ENCODE measurements at places on chromosomes 13 and 19.

DNA sequence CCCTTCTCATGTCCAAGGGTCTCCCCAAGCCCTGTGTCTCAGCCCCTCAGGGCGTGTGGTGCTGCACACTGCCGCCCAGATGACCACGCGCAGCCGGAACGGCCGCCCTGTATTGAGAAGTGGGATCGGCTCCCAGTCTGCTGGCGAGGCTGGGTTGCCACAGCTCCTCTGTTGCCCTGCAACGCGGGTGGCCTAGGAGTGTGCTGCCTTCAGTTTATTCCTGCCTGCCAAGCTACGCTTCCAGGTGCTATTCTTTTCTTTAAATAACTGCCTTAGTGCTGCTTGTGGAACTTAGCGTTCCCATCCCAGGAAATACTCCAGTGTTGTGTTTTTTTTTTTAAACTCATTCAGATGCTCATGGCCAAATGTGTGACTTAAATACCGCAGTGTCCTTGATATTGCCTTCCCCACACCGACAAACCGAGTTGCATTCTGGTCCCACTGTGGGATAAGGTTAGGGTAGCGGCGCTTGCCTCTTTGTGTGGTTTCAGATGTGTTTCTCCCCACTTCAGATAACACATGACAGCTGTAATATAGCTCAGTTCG is 16.6 kb downstream of the ACTN4 start:
- peak; percentile 62 for DNase-seq

DNA sequence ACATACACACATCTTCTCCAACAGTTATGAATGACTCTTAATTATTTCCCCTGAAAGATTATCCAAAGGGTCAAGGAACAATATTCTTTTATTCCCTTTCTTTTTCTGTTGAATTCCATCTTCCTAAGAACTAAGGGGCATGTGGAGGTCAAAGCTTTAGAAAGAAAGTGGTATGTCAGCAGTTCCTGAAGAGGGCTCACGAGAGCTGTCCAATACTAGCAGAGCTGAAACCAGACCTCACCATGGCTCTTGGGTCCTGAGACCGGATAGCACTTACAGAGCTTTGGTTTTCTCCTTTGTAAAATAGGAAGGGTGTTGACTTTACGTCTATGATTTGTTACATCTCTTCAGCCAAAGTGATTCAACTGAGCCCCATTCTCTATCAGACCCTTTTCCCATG is 109.8 kb upstream of the FREM2 start:
- no peak for DNase-seq

DNA sequence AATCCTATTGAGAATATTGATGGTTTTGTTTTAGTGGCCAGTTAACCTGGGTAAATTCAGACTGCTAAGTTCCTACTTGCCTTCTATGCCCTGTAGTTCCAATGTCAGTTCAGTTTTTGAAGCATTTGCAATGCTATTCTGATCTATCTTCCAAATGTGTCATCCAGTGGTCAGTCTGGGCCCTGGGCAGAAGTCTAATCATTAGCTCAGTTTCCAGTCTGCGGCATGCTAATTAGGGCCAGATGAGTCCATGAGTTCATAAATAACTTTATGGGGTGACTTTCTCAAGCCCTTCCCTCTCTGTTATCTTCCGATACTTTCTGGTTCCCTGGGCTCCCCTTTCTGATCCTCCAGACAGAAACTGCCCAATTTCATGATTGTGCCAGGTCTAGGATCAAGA is 32.7 kb downstream of the FAM187B start:
- no peak for DNase-seq

GRCh38 chr13:20462533-20462915 is 63.1 kb downstream of the CRYL1 start:
- DNase-seq: no peak

DNA sequence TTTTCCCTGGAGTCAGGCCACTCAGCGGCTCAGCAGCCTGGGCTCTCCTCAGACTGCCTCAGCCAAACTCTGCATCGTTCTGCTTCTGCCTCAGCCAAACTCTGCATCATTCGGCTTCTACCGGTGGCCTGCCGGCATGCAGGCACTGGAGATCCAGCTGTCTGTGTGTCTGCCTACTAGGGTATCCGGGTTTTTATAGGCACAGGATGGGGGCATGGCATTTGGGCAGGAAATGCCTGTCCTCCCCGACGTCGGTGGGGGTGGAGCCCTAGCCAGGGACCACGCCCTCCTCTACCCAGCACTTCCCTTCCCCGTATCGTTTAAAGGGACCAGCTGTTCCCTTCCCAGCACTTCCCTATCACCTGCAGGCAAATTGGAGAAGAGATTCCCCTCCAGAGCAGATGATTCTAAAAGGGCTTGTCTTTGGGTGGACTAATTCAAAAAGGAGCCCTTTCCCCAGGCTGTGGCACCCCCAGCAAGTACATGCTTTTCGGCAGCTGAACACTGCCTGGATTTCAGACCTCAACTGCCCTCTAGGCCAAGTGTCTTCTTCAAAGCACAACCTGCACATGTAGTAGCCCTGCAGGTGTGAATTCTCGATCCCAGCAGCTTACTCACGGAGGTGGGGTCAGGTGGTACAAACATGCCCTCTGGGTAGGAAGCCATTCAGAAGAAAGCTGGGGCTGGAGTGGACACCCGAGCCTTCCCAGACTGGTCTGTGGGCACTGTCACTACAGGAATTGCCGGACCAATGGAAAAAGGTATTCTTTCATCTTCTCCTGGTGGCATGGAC is 25.4 kb upstream of the GPR12 start:
- no peak for DNase-seq

DNA sequence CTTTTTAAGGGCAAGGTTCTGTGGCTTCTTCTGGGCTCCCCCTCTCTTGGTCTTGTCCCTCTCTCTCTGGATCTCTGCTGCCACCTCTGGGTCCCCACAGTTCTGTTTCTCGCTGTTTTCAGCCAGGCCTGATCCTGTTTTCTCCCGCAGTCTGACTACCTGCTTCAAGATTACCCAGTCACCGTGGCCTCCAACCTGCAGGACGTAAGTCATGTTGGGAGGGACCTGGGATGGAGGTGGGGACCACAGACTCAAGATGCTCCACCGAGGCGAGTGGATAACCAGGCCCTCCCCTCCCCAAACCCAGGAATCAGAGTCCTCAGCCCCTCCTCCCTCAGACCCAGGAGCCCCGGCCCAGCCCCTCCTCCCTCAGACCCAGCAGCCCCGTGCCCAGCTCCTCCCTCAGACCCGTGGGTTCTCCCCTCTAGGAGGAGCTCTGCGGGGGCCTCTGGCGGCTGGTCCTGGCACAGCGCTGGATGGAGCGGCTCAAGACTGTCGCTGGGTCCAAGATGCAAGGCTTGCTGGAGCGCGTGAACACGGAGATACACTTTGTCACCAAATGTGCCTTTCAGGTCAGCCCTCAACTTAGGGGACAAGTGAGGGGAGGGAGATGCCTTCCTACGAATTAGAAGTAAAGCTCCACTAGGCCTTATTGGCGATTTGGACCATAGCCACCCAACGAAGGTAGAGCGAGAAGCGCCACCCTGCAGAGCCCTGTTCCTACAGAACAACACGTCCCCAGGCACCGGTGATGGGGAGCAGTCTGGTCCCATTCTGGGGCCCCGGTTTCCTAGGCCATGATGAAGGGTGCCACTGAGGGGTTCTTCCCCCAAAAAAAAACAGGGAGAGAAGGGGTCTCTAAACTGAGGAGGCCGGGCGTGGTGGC is 2.2 kb downstream of the FLT3LG start:
- no peak for DNase-seq

GRCh38 chr19:49741210-49741844 is 21.8 kb downstream of the TSKS start:
- no peak for DNase-seq

GRCh38 chr13:95644601-95645052 is at the start of gene DZIP1:
Gene DZIP1, minus strand, starts transcription at chr13:95644706. Its CDS starts 2,677 bp downstream, at chr13:95642029.
- DNase-seq: peak; percentile 65

DNA sequence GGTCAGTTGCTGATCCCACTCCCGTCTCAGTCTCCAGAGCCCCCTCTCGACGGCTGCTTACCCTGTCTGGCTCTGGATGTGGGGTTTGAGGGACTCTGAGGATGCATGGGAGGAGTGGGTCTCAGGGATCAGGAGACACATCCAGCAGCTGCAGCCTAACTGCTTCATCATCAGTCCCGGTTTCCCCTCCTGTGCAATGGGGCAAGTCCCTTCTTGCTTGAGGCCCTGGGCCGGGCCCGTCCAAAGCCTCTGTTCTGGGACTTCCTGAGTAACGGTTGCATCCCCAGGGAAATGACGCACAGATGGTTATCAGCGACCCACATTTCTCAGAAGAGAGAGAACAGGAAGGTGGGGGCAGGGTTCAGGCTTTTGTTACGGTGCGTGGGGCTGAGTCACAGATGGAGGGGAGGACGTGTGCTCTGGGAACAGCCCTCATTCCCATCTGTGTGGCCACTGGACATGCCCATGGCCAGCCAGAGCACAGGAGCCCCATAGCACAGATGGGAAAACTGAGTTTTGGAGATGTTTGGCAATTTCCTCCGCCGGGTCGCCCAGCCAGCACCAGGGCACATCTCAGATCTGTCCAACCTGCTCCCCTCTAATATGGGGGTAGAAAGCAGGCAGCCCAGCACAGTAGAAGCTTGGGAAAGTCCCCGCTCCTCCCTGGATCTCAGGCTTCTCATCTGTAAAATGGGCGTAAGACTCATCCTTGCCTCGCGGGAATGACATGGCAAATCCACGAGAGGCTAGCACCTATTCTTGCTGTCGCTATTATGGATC is 19.3 kb downstream of the GNA15 start:
- no peak for DNase-seq

DNA sequence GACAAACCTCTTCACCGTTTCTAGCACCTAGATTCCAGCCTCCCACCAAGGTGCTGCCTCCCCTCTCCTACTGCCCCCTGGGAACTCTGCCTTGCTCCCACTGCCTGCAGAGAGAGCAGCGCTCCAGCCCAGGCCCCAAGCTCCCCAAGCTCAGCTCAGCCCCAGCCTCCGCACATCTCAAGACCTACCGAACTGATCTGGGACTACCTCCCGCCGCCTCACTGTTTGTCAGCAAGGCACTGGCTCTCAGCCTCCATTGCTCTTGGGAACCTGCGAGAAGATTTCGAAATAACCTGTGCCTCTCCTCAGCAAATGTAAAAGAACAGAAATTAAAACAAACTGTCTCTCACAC is 92.4 kb upstream of the GPR183 start:
- DNase-seq: no peak

DNA sequence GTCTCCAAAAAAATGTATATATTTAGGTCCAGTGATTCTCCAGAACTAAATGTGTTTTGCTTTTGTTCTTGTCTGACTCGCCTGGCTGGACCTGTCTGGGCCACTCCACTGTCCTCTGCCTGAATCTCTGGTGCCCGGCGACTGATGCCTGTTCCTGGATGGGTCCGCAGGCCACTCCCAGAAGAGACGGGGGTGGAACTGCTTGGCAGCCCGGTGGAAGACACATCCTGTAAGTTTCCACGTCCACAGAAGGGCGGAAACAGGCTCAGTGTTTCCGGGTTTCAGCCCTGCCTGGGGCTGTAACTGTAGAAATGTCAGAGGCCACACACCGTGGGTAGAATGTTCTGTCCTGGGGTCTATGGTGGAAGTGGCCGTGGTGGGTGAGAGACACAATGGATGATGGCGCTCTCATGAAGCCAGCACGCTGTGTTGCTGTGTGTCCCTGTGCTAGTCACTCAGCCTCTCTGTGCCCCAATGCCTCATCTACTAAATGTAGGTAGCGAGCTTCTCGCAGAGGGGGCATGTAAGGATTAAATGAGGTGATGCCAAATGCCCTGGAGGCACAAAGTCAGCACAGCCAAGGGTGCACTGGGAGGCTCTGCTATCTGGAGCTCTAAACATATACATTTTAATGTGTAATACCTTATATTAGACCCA is 22.0 kb downstream of the ATCAY start:
- DNase-seq: no peak

All from amygdala (tissue), 56 donors.